ENCODE measurements at places on chromosomes 13 and 19. TPM values are rescaled to one million over a fixed set of nuclear protein-coding genes. Genes with fewer than 3 reads are reported as not detected.

RANBP3 gene
- total RNA-seq: 54.8 TPM

SPATA13 gene
- total RNA-seq: 8.4 TPM

DNA sequence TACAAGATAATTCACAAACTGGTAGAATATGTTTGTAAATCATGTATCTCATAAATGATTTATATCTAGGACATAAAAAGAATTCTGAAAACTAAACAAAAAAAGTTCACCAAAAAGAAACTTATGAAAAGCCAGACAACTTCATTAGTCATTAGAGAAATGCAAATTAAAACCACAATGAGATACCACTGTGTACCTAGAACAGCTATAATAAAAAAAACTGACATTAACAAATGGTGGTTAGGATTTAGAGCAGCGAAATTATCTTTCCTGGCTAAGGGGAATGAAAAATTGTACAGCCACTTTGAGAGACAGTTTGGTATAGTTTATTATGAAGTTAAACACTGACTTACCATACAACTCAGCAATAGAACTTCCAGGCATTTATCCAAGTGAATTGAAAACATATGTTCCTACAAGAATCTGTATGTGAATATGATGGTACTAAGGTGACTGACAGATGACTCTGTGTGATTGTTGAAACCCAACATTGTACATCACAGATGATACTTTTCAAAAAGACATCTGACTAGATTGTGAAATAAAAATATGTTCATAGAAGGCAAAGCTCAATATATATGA is 41.8 kb downstream of the UGGT2 start:
- no peak for DNase-seq

DNA sequence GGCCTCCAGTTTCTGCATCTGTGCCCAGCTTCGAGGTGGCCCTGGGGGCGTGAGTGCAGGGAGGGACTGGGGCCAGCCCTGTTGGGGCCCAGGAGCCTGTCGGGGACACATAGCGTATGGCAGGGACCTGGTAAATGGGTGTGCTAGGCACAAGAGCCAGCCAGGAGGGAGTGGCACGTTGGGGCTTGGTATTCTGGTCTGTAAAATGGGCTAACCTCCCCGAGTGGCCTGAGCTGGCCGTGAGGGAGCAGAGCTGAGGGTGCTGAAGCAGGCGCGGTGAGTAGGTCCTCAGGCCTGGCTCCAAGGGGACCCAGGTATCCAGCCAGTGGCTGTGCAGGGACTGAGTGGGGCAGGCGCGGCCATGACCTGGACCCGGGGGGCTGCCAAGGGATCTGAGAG is 4.3 kb downstream of the PTOV1 start:
- DNase-seq: no peak

GRCh38 chr19:50512999-50513745 is 541 bp downstream of the ASPDH start:
- DNase-seq: no peak

All from left ventricle myocardium inferior (tissue), 1 donor.